Hepatocyte (in vitro differentiated cells): ENCODE measurements at places on chromosomes 4 and X. TPM values are rescaled to one million over a fixed set of nuclear protein-coding genes. Genes with fewer than 3 reads are reported as not detected.

GRCh38 chr4:152307669-152308068, 228.2 kb downstream of the FBXW7 start:
- H3K4me1 ChIP-seq, result no peaks in the 10 kb centered on the region
- no peak overlapping the region for H3K27ac ChIP-seq
- no peaks in the 10 kb centered on the region for H3K27me3 ChIP-seq
- H3K4me3 ChIP-seq, result no peak overlapping the region
- H3K36me3 ChIP-seq, result no peaks in the 10 kb centered on the region
- no peak for DNase-seq

Gene GAGE12J
- not detected in 2 replicates for polyA plus RNA-seq

Gene GAR1
- 30.2 and 39.8 TPM in 2 replicates for polyA plus RNA-seq

DNA sequence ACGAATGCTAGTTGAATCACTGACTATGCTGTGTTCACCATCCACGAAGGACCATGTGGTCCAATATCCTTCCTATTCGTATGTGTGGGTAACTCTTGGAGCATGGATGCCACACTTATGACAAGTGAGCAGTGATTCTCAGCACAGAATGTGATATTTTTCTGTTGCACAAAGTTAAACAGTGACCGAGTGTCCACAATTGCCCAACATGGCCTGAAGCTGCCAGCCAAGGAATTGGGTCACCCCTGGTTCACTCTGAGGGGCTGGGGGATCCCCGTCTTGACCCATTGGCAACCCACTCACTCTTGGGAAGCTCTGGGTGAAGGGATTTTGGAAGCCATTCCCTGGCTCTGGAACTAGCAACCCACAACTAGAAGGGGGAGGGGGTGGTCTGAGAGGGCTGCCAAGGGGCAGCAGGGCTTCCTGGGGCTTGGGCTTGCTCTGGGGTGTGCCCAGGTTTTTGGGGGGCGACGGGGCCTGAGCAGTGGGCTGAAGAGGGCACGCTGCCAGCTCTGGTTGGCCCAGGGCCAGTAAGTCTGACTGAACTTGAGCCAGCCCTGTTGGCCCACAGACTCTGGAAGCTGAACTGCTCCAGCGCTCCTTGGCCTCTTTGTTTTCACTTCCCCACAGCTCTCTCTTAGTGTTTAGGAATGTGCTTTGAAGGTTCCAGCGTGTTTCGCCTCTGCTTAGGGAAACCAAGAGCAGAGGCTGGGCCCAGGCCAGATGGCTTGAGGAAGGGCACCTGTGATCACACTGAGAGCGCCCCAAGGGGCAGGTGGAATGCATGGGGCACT, 43.1 kb upstream of the BCOR start:
- peaks cover 23% of the 10 kb centered on the region for H3K27me3 ChIP-seq
- H3K4me3 ChIP-seq, result no peak overlapping the region
- H3K36me3 ChIP-seq, result no peaks in the 10 kb centered on the region
- no peak for DNase-seq
- H3K27ac ChIP-seq, result peak overlapping the region; percentile 36
- H3K4me1 ChIP-seq, result peaks cover 22% of the 10 kb centered on the region

Gene MAOA
- 43.1 and 54.0 TPM in 2 replicates for polyA plus RNA-seq

GRCh38 chr4:104294811-104295210, 199.9 kb downstream of the CXXC4 start:
- H3K36me3 ChIP-seq, result no peaks in the 10 kb centered on the region
- H3K27ac ChIP-seq, result no peak overlapping the region
- H3K4me3 ChIP-seq, result no peak overlapping the region
- DNase-seq, result no peak
- H3K4me1 ChIP-seq, result no peaks in the 10 kb centered on the region

Gene DCAF8L2
- polyA plus RNA-seq, result not detected in 2 replicates

GRCh38 chrX:42096265-42096920, 173.0 kb upstream of the CASK start:
- peak overlapping the region; percentile 90 for H3K27ac ChIP-seq
- H3K36me3 ChIP-seq, result no peaks in the 10 kb centered on the region
- peaks cover 30% of the 10 kb centered on the region for H3K4me1 ChIP-seq
- H3K4me3 ChIP-seq, result no peak overlapping the region
- DNase-seq, result peak; percentile 77
- no peaks in the 10 kb centered on the region for H3K27me3 ChIP-seq

GRCh38 chr4:110007217-110007616, 94.5 kb downstream of the EGF start:
- no peak overlapping the region for H3K4me3 ChIP-seq
- DNase-seq, result no peak
- H3K27me3 ChIP-seq, result no peaks in the 10 kb centered on the region
- no peak overlapping the region for H3K27ac ChIP-seq

Gene PPP4R3C
- not detected in 2 replicates for polyA plus RNA-seq

GRCh38 chrX:2264179-2265030, 236.4 kb downstream of the DHRSX start:
- H3K36me3 ChIP-seq, result no peaks in the 10 kb centered on the region
- H3K27ac ChIP-seq, result no peak overlapping the region
- no peaks in the 10 kb centered on the region for H3K27me3 ChIP-seq
- no peak for DNase-seq

GRCh38 chr4:99382745-99383360, 30.3 kb upstream of the ADH1C start:
- DNase-seq, result no peak
- H3K4me3 ChIP-seq, result no peak overlapping the region
- no peaks in the 10 kb centered on the region for H3K4me1 ChIP-seq

DNA sequence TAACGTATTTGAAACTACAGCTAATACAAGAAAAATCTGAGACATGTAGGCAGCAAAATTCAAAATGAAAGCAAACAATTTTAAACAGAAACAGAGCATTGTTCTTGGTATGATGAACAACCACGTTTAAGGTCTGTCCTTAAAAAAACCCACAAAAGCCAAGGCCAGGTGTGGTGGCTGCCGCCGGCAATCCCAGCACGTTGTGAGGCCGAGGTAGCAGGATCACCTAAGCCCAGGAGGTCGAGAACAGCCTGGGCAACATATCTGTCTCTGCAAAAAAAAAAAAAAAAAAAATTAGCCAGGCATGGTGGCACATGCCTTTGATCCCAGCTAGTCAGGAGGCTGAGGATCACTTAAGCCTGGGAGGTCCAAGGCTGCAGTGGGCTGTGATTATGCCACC, 13.7 kb downstream of the RWDD4 start:
- H3K27me3 ChIP-seq, result no peaks in the 10 kb centered on the region
- H3K4me3 ChIP-seq, result no peak overlapping the region
- H3K4me1 ChIP-seq, result no peaks in the 10 kb centered on the region

DNA sequence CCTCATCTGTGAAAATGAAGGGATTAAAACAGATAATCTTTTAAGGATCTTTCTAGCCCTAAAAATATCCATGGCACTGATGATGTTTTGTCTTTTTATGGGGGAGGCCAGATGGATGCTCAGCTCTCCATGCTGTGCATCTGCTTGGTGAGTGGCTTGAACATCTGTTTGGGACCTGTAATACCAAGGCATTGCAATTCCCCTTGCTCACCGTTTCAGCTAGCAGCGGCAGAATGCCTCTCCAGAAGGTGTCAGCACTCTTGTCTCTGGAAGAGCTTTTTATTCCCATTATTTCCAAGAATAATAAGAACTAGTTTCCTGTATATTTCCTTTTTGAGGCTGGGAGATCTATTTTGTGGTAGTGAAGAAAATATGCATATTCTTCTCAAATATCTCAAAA, 151.9 kb upstream of the ANK2 start:
- H3K27me3 ChIP-seq, result no peaks in the 10 kb centered on the region
- no peak overlapping the region for H3K27ac ChIP-seq
- H3K36me3 ChIP-seq, result no peaks in the 10 kb centered on the region
- H3K4me3 ChIP-seq, result no peak overlapping the region
- H3K4me1 ChIP-seq, result peaks cover 12% of the 10 kb centered on the region

DNA sequence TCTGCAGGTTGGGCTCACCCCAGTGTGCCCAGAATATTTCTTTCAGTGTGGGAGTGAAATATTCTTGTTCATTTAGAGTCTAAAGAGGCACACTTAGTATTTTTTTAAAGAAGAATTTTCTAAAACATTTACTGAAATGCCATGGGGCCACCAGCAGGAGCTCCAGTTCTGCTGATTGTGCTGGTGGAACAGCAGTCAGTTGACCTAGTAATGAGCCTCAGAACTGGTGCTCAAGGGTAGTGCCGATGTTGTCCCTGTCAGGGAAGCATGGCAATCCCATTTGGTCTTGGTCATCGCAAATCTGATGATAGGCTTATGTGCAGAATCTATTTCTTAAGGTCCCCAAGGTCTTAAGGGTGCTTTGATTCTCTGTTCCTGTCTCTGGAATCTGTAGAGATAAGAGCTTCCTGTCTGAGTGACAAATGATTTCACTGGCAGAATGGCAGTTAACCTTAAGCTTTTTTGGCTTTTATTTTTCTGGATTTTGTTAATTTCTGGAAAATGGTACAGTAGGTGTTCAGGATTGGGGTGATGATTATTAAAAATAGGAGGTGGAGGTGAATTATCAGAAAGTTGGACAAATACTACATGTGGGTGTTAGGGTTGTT, 31.3 kb downstream of the JADE1 start:
- no peaks in the 10 kb centered on the region for H3K36me3 ChIP-seq
- H3K4me1 ChIP-seq, result peaks cover 6% of the 10 kb centered on the region
- no peak overlapping the region for H3K27ac ChIP-seq
- no peak for DNase-seq
- H3K27me3 ChIP-seq, result no peaks in the 10 kb centered on the region

Gene BCOR
- polyA plus RNA-seq, result 13.6 and 15.3 TPM in 2 replicates

Gene BEND4
- polyA plus RNA-seq, result 0.06 TPM in 1 of 2 replicates, not detected in the other

DNA sequence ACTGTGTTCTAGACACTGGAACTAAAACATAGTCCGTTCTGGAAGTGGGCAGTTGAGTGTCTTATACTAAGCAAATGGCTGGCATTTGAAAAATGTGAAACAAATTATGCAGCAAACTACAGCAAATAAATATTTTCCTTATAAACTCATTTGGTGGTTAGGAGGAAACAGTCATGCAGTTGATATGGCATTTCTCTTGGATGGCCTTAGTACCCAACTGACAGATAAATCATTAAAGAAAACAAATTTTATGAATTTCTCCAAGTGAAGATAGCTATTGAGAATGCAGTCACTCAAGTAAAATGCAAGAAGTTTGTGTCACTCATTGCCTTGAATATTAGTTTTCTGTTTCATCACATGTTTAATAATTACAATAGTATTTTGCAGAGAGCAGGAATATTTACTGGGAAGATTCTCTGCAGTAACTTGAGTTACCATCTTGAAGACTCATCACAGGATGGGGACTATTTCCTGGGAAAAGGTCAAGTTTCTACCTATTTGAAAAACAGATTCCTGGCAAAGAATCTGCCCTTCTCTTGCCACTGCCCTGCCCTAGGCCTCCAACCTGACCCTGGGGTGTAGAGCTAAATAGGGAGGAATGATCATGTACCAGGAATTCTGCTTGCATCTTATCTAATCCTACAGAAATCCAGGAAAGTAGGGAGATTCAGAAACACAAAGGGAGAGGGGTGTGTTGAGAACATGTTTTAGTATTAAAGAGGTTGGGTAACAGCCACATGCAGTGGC, 105.9 kb downstream of the SH3RF1 start:
- peaks cover 12% of the 10 kb centered on the region for H3K4me1 ChIP-seq
- H3K4me3 ChIP-seq, result no peak overlapping the region
- no peaks in the 10 kb centered on the region for H3K27me3 ChIP-seq
- no peak for DNase-seq

- DNase-seq, result no peak
- H3K27me3 ChIP-seq, result no peaks in the 10 kb centered on the region
- no peaks in the 10 kb centered on the region for H3K4me1 ChIP-seq
- no peak overlapping the region for H3K4me3 ChIP-seq
- H3K36me3 ChIP-seq, result no peaks in the 10 kb centered on the region
Observed at GRCh38 chrX:20063153-20063552, 53.6 kb downstream of the MAP7D2 start.

GRCh38 chr4:6663596-6664393, 23.3 kb downstream of the MRFAP1 start:
- no peaks in the 10 kb centered on the region for H3K36me3 ChIP-seq
- H3K4me1 ChIP-seq, result no peaks in the 10 kb centered on the region
- H3K27me3 ChIP-seq, result no peaks in the 10 kb centered on the region

DNA sequence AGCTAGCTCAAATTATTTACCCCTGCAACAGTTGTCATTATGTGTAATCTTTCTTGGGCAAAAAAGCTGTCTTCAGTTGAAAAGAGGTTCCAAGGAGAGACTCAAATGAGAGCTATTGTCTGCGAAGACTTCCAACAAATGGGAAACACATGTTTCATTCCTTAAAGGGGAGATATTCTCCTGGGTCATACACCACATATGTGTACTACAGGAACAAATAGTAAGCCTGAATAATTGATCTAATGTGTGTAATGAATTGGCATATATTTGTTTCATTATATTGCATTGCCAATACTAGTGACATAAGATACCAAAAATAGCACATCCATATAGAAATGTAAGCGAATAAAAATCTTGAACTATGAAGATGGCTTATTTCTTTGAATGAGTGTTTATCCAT, 950.9 kb upstream of the NDST4 start:
- H3K27me3 ChIP-seq, result no peaks in the 10 kb centered on the region
- no peak for DNase-seq
- no peaks in the 10 kb centered on the region for H3K4me1 ChIP-seq
- no peaks in the 10 kb centered on the region for H3K36me3 ChIP-seq

Gene UCP1
- polyA plus RNA-seq, result not detected in 2 replicates

Gene CXorf49
- 10.1 and 12.1 TPM in 2 replicates for polyA plus RNA-seq

- H3K4me1 ChIP-seq, result no peaks in the 10 kb centered on the region
- H3K27me3 ChIP-seq, result no peaks in the 10 kb centered on the region
- H3K27ac ChIP-seq, result no peak overlapping the region
- no peak for DNase-seq
Observed at GRCh38 chrX:19708683-19709082, 178.7 kb downstream of the SH3KBP1 start.

Gene ALAS2
- polyA plus RNA-seq, result not detected in 2 replicates

Gene GK
- 14.4 and 18.5 TPM in 2 replicates for polyA plus RNA-seq
